ENCODE measurements at places on chromosomes 16 and 17.

DNA sequence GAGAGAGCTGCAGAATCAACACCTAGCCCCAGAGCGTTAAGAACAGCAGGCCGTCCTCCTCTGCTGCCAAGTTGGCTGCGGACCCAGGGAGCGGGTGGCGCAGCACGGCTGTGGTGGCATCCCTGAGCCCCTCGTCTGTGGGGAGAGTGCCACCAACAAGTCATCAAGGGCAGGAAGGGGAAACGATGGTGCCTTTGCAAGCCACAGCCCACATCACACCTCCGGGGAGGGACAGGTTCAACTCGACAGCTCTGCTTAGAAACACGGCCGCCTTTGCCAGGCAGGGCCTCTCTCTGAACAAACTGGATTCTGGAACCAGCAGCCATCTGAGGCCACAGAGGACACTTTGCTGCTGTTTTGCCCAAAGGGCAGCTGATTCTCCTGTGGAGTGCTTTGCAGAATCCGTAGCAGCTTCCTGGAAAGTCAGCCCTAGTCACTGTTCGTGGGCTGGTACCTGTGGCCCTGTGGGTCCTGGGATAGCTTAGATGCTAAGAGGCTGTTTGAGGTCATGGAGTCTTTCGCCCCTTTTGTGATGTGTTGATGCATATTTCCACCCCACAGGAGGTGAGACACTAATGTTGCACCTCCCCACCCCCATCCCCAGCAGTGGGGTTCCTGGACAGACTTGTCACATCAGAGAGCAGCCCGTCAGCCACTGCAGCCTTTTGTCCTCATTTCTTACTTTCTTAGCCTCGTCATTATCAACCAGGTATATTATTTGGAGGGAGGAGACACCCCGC is 270.6 kb downstream of the CPPED1 start:
- peak; percentile 11 for DNase-seq

GRCh38 chr17:63116967-63117830 is 151.2 kb downstream of the TANC2 start:
- no peak for DNase-seq

GRCh38 chr16:74271872-74272271 is 24.7 kb upstream of the PSMD7 start:
- DNase-seq, result no peak

DNA sequence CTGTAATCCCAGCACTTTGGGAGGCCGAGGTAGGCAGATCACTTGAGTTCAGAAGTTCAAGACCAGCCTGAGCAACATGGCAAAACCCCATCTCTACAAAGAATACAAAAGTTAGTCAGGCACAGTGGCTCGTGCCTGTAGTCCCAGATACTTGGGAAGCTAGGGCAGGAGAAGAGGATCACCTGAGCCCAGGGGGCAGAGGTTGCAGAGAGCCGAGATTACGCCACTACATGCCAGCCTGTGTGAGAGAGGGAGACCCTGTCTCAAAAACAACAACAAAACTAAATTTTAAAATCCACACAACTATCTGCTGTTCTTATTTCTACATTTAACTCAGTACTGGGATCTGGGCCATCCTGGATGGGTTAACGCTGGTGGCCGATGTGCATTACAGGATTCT is 41.2 kb upstream of the ARL6IP1 start:
- DNase-seq, result no peak

- DNase-seq, result no peak
Observed at GRCh38 chr17:74116087-74116717, 87.3 kb upstream of the RPL38 start.

DNA sequence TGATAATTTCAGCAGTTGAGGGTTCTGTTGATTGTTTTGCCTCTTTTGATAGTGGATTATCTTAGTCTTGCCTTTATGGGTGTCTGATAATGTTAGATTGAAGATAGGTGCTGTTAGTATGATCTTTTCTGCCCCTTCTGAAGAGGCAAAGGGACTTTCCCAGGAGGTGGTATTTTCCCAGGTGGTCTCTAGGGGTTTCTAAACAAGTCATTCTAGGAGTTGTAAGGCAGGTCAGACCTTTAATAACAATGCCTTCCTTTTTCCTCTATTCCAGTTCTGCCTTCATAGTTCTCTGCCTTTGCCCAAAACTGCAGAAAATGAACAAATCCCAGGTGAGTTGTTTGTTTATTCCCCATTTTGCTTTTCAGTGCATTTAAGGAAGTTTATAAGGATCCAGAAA is 4.3 kb downstream of the ZFP1 start:
- DNase-seq, result no peak

GRCh38 chr17:59372138-59372751 is 40.8 kb downstream of the YPEL2 start:
- DNase-seq, result no peak

DNA sequence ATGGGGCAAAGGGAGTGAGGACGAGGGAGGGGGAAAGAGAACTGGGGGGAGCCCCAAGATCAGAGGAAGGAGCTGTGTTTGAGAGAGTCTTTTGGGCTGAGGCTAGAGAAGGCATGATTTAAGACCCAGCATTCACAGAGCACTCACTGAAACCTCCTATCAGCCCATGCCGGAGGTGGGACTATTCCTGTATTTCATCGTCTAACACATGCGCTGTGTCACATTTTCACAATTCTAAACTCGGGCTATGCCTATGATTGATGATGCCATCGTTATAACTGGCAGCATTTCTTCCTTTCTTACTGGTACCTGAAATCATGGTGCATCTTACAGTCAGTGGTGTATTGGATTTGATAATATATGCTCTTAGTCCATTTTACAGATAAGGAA is 3.5 kb downstream of the FAM171A2 start:
- DNase-seq, result no peak

GRCh38 chr16:51591480-51591879 is 440.4 kb upstream of the SALL1 start:
- DNase-seq, result no peak

GRCh38 chr17:58969156-58969555 is 137.5 kb downstream of the TRIM37 start:
- no peak for DNase-seq

DNA sequence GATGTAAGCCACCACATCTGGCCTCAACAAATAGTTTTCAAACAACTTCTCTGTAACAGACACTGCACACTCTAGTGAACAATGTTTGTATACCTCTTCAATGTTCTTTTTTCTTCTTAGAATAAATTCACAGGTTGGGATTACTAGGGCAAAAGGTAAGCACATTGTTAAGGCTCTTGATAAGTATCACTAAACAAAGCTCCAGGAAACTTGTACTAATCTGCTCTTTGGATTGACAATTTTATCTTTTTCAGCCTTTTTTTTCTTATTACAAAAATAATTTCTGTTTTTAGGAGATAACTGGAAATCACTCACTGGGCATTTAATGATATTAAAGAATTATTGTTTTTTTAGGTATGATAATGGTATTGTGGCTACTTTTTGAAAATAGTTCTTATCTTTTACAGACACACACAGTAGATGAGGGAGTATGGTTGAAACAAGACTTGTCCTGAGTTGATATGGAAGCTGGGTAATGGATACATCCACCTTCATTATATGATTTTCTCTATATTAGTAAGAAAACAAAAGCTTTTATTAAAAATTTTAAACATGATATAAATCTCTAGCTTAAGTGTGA is 7.7 kb upstream of the MPRIP start:
- no peak for DNase-seq

- DNase-seq, result no peak
Observed at GRCh38 chr16:58492735-58493134, 7.2 kb upstream of the NDRG4 start.

DNA sequence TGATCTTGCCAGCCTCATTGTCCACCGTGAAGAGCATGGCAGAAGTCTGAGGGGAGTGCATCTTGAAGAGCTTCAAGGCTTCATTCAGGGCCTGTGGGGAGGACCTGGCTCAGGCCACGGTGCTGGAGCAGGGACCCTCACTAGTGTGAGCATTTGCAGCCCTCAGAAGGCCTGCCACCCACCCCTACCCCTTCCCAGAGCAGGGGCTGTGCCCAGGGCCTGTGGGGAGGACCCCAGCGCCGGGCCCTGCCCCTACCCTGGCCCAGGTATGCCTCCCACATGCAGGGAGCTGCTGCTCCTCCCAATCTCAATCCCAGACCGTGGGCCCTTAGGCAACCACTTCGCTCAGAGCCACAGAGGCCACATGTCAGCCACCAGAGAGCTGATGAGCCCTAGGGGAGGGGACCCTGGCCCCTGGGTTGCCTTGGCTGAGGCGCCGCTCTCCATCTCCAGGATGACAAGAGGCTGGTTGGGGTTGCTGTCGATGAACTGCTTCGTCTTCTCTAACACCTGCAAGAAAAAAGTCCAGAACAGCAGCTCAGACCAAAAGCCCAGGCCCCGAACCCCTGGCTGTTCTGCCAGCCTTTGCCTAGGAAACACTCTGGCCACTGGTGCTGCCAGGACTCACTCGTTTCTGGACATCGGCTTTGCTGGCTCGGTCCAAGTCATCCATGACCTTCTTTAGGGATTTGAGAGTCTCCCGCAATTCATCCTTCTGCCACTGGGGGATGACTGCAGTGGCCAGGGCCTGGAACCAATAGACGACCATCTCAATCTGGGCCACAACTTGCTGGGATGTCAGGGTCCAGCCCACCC is 1.8 kb upstream of the EXOSC6 start:
- DNase-seq, result peak; percentile 29

- DNase-seq, result no peak
Observed at GRCh38 chr16:65495106-65495505, 373.2 kb upstream of the CDH11 start.

- DNase-seq, result no peak
Observed at GRCh38 chr16:78638371-78638770, 538.9 kb downstream of the WWOX start.

GRCh38 chr16:15983898-15984297 is 34.5 kb downstream of the ABCC1 start:
- no peak for DNase-seq

- no peak for DNase-seq
Observed at GRCh38 chr16:83196796-83197195, 570.0 kb downstream of the CDH13 start.

- no peak for DNase-seq
Observed at GRCh38 chr16:8853611-8854010, 15.2 kb downstream of the CARHSP1 start.

- DNase-seq, result no peak
Observed at GRCh38 chr17:80105762-80106161, 4.4 kb downstream of the GAA start.

DNA sequence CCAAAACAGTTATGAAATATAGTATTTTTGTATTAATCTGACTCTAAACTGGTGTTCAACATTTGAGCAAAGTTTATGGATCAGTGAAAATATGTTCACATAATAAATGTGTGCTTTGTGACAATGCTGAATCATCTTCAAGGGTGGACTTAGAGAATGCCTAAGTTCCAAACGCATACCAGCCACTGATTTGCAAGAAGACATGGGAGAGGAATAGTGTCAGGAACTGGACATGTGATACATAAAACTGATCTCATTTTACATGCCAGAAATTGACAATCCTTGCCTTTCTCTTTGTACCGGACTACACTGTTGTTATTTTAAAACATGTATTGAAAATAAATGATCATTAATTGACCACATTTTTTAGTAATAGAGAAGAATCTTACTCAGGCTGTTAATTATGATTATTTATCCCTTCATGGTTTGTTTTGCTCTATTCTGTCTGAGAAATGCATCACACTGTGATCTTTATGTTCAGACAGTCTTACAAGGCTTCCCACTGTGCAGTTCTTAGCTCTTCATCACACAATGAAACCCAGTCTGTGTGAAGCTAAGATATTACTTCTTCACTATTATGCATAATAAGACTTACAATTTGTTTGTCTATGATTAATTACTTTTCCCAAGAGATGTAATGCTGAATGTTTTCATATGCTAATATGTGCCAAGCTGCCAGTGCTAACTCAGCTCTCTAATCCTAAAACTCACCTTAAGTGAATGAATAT is 1180.6 kb upstream of the CDH8 start:
- DNase-seq, result no peak

DNA sequence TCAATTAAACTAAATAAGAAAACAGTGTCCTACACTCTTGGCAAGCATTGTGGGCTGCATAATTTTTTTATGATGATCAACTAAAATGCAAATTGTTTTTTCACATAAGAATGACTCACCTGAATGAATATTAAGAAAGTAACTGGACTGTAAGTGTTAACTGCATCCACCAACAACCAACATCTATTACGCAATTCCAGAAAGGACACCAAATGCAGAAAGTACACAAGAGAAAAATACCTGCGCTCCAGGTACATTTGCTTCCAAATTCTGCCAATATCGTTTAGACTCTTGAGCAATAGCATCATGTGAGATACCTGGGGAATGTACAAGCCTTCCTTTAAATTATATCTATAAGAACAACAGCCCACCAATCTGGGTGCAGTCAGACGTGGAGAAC is 19.8 kb upstream of the TXNDC11 start:
- no peak for DNase-seq

- no peak for DNase-seq
Observed at GRCh38 chr17:19592316-19592715, 56.2 kb upstream of the ALDH3A2 start.

- no peak for DNase-seq
Observed at GRCh38 chr17:51147650-51148049, 5.7 kb upstream of the NME1 start.

DNA sequence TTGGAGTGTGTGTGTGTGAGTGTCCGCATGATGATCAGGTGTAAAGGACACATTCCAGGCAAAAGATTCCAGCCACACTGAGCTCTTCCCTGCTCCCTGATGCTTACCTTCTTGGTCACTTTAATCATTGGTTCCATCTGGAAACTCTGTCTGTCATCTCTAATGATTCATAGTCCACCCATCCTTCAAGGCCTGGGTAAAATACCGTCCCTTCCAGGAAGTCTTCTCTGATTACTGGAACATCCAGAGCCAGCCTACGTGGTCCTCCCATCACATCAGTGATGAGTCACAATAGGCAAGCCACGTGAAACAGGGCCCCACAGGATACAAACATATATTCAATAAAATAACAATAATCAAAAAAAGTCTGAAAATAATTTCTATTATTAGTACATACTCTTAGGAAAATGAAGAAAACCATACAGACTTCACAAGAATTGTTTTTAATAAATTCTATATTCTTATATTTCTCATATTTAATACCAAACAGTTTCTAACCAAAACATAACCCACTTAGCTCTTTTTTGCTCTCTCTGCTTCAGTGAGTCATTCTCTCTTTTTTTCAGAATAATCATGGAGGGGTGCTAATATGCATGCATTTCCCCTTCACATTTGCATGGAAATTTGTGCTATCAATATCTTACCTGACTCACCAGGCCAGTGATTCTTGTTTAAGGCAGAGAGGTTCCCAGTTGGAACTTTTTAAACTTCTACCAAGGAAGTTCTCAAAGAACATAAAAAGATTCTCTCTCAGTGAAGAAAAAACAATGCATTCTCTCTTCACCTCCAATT is 263.2 kb downstream of the TOX3 start:
- DNase-seq, result no peak

DNA sequence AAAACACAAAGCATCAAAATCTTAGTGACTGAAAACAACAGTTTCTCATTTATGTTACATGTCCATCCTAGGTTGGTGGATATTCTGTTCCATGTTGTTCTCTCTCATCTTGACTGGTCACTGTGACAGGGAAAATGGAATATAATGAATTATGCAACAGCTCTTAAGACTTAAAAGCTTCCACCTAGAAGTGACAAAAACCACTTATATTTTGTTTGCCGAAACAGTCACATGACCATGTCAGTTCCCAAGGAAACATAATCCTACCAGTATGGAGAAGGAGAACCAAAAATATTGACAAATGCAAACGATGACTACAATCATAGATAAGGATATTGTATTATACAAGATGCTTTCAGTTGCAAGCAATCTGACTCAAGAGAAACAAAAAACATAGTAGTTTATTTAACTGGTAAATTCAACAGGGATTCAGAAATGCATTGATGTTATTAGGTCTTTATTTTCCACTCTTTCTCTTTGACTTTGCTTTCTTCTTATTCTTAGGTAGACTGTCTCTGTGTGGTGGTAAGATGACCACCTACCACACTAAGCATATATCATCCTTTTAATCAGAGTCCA is 103.8 kb downstream of the SSH2 start:
- DNase-seq, result no peak
